ENCODE measurements at places on chromosomes 11 and 22. TPM values are rescaled to one million over a fixed set of nuclear protein-coding genes. Genes with fewer than 3 reads are reported as not detected.

TIGD3 gene
- total RNA-seq = 0.27 TPM

TRPM5 gene
- not detected for total RNA-seq

IGSF9B gene
- 0.09 TPM for total RNA-seq

LRRC10B gene
- not detected for total RNA-seq

BLID gene
- total RNA-seq = 1.6 TPM

C22orf42 gene
- total RNA-seq = not detected

CRYBA4 gene
- not detected for total RNA-seq

UPK3A gene
- not detected for total RNA-seq

MOGAT2 gene
- not detected for total RNA-seq

LARGE1 gene
- 3.6 TPM for total RNA-seq

MUC5AC gene
- total RNA-seq = not detected

All from endothelial cell of coronary artery (primary cell).